Right atrium auricular region (tissue), 2 donors: ENCODE measurements at places on chromosomes 4 and X. TPM values are rescaled to one million over a fixed set of nuclear protein-coding genes. Genes with fewer than 3 reads are reported as not detected.

DNA sequence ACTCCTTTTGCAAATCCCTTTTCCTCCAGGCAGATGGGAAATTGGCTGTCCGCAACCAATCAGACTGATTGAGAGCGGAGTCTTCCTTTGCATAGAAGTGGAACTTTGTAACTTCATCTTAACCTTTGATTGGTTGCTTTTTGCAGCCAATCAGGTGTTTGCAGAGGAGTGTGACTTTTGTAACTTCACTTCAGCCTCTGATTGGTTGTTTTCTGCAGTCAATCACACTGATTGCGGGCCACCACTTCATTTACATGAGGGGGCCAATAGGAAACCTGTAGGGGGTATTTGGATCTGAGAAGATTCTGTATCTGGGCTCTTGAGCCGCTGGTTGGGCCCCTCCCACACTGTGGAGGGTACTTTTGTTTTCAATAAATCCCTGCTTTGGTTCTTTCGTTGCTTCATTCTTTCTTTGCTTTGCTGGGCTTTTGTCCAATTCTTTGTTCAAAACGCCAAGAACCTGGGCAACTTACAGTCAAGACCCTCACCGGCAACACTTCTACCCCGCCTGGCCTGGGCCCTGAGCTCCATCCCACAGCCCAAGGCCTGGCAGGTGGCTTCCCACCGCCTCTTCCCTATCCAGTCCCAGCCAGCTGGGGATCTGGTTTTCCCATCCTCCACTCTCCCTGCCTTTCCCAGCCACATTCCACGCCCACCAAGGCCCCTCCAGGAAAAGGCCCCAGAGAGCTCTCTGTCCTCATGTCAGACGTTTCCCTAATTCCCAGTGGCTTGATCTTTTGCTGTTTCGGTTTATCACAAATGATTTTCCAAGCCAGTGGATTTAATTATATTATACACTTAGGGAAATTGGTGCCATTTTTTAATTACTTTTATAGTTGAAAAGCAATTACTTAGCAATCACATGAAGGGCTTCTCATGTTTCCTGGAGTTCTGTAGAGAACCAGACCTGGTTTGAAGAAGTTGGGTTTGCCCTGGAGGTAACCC lies 110.2 kb upstream of the STX18 start:
- DNase-seq = no peak

SYN1 gene
- total RNA-seq = 6.4 TPM

DNA sequence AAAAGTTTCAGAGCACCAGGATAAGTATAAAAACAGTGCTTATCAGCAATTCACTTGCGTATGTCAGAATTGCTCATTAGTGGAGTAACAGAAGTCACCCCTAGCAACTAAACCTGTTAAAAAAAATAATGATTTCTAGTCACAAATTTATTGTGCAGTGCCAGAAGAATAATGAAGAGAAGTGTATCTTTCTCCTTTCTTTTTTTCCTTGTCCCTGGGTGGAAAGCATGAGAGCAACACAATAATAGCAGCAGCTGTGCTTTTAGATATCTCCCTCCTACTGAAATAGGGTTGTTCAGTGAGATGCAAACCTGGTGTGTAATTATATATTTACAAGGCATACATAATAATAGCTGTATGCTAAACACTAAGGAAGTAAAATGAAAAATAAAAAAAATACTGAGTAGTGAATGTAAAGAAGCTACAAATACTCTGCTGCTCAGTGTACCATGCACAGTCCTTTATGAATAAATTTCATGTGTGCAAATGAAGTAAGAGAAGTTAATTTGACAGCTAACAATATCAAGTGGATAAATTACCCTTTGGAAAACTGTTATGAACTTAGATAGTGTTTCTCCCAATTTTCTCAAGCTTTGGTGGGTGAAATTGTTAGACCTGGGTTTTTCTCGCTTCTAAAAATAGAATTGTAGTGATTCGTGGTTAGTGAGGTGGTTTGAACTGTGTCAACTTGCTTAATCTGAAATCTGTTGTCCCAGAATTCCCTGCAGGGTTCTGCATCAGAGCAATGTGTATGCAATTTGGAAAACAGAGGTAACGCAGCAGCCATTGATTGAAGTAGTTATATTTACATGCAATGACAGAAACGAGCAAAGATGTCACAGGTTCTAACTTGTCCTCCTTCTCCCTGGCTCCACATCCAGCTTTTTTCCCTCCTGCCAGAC lies 125.7 kb upstream of the NDST3 start:
- no peak for DNase-seq

TAF1 gene
- total RNA-seq = 17.9 TPM

DNA sequence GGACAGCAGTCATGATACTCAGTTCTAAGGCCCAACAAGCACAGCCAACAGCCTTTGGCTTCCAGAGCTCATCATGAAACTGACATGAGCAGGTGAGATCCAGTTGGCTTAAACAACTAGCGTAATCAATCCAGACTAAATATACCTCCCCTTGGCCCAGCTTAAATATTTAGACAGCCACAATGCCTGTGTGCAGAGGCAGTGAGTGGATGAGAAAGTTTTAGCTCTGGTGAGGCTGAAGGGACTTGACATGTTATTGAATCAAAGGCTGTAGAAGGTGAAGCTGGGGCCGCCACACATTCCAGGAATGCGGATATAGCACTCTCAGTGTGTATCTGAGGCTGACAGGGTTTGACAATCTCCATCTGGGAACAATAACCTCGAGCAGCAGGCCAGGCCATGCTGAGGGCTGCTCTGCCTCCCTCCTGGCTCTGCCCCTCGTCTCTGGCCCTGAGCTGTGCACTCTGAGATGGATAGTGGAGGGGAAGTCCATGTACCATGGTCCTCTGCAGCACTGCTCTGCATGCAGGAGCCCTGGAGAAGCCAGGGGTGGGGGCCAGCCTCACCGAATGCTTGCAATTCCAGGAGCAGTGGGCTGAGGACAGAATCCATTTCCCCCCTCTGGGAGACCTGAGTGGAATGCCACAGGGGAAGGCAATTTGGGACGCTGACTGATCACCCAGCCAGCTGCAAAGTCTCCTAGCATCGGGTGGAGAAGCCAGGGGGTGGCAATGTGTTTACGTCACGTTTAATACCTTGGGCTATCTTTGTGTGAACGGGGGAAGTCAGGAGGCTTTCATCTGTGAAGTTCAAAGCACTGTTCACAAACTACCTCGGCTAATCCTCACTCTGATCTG lies 37.3 kb upstream of the RASL11B start:
- no peak for DNase-seq

GRCh38 chrX:9882669-9883446 lies 84.3 kb upstream of the CLDN34 start:
- no peak for DNase-seq

SMAD1 gene
- 13.9 TPM for total RNA-seq

GRCh38 chr4:101944649-101945048 lies 154.1 kb downstream of the BANK1 start:
- no peak for DNase-seq

GRCh38 chr4:60500810-60501209 lies 699.3 kb upstream of the ADGRL3 start:
- no peak for DNase-seq

- no peak for DNase-seq
These were observed 35.7 kb upstream of the FAM241A start for GRCh38 chr4:112109360-112110058.

DNA sequence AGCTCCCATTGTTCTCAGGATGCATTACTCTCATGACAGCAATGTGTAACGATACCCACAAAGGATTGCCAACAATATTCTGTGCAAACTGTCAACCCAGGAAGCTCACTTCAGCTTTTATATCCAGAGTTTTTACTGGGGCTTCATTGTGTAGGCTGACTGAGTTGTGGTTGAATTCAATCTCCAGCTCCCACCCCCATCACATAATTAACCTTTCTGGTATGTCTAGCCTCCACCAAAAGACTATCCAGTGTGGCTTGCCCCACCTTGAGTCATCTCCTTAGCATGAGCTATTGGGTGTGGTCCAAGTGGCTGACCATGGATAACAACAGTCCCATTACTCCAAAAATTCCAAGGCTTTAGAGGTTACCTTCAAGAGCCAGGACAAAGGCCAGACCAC lies 17.7 kb upstream of the TAB3 start:
- DNase-seq = no peak

- no peak for DNase-seq
These were observed 47.9 kb upstream of the RPA4 start for GRCh38 chrX:96835660-96836289.

GRCh38 chr4:14646831-14647230 lies 355.4 kb upstream of the CPEB2 start:
- no peak for DNase-seq

- DNase-seq = no peak
These were observed 14.5 kb upstream of the DKK2 start for GRCh38 chr4:107050525-107051135.

GRCh38 chr4:54281054-54281766 lies 52.1 kb downstream of the PDGFRA start:
- peak; percentile 92 for DNase-seq

- DNase-seq = no peak
These were observed 174.5 kb upstream of the MXRA5 start for GRCh38 chrX:3520982-3521381.

DNA sequence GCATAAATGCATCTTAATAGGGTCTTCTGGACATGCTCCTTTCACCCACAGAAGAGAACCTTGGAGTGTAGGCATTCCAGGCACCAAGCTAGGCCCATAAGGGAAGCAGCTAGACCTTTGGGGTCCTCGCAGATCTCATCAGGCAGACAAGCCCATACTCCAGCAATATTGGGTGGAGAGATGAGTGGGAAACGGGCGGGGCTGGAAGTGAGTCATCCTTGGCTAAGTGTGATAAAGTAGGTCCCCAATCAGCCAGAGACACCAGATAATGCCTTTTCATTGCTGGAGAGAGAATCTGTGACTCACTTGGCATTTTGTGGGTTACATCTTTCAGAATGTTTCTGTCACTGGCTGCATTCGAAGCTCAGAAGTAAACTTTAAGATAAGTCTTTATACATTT lies 133.3 kb upstream of the MBNL3 start:
- no peak for DNase-seq

PAGE2 gene
- total RNA-seq = not detected

GRCh38 chr4:184513802-184514120 lies 39.4 kb upstream of the IRF2 start:
- DNase-seq = no peak

DNA sequence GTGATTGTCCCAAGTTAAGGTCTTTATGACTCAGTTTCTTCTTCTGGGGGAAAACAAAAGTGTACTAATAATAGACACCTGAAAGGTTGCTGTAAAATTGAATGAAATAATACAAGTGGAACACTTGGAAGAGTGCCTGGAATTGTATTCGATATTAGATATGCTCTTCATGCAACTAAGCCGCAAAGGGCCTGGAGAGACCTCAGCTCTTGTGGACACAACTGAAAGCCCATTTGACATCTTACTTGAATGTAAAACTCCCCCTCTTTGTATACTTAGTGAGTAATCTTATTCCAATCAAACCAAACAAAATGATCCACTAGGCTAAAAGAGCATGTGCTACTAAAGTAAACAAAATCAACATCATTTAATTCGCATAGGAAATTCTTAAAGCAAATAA lies 511 bp upstream of the MAP9 start:
- DNase-seq = no peak

DNA sequence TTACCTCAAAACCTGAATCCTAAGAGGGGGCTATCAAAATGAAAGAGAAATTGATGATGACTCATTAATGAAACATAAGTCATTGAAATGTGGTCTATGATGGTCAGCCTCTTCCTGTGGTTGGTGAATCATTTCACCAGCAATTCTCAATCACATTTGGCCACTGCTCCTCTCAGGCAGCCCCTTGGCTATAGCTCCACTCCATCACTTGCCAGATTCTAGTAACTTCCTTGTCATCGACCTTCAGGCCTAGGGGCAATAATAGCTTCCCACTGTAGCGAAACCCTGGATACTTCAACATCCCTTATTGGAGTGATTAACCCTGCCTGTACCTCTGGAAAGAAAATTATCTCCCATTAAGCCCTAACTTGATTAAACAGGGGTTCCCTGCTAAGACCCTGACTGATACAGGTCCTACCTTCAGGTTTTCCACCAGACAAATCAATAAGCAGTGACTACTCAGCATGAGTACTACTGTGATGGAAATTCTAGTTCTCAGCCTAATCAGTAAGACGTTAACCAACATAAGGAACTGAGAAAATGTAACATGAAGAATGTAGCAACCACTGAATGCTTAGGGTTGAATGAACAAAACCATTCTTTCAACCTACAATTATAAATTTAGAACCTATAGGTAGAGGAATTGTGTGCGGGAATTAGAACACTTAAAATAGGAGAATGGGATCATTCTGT lies 30.4 kb downstream of the ADH7 start:
- no peak for DNase-seq

TLR10 gene
- not detected for total RNA-seq

DNA sequence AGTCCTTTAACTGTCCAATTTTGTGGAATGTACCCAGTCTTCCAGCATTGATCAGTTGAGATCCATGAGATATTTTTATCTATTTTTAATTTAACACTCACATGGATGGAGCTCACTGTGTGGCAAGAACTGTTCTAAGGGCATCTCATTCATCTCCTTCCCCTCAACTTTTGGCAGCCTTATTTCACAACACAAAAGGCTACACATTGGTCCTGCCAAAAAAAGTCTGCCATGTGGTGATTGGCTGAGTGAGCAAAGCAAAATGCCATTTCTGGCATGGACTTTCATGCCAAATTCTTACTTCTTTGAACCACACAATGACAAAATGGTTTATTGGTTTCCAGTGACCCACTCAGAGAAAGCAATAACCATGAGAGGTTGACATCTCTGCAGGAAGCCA lies 171.6 kb upstream of the MAP3K15 start:
- no peak for DNase-seq

- DNase-seq = no peak
These were observed 161.7 kb downstream of the BTC start for GRCh38 chr4:74632634-74633033.

- no peak for DNase-seq
These were observed 82.7 kb downstream of the NHSL2 start for GRCh38 chrX:71993371-71993770.

DNA sequence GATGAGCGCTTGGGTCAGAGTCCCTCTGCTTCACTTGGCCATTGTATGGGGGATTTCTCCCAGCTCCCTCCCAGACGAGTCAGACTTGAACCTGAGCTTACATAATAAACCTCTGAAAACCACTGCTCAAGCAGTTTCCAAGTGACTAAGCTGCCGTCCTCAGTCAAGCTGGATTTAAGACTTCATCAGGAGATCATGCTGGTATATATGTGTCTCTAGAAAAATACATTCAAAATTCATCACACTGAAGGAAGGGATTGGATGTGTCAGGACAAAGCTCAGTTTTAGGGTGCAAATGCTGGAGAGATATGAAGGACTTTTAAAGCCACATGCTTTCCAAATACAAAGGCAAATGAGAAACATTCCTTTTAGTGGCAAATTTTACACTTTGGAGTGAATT lies 114.3 kb downstream of the QDPR start:
- no peak for DNase-seq

- DNase-seq = no peak
These were observed 76.7 kb downstream of the AASDH start for GRCh38 chr4:56310401-56311125.

VSIG4 gene
- total RNA-seq = 71.6 TPM

DNA sequence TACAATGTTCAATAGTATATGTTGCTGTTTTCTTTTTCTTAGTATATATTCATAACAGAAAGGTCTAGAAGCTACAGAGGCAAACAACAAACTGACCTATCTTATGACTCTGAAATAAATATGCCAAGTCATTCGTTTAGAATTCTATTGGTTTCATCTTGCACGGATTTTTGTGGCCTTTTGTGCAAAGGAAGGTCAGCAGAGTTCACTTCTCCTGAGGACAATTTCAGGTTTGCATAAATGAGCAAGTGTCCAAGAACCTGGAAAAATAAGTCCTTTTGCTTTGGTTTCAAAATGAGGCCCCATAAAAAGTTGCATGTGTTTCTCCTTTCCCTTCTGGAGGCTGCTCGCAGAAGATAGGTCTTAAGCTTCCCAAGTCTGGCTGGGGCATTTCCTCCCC lies 156.9 kb downstream of the APBB2 start:
- DNase-seq = no peak

- DNase-seq = no peak
These were observed 57.2 kb downstream of the CASP6 start for GRCh38 chr4:109645874-109646710.
